K562 (cell line): ENCODE measurements at places on chromosomes 6 and 20.

GRCh38 chr6:41470331-41471063, 75.7 kb upstream of the FOXP4 start:
- no peak for DNase-seq

DNA sequence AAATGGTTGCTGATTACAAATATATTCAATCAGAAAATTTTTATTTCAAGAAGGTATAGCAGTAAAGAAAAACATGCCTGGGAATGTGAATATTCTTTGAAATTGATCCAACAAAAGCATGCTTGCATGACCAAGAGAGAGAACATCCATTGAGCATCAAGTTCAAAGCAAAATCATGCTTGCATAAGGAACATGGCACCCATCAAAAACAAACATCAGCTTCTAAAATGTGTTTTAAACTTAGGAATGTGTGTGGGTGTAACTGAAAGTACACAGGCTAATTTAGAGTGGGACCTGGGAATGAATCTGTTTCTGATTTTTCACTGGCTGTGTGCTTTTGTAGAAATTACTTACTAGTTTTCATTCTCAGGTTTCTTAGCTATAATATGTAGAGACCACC, 5.6 kb downstream of the SLC17A5 start:
- no peak for DNase-seq

GRCh38 chr6:90333928-90334327, 37.3 kb upstream of the BACH2 start:
- DNase-seq = no peak

GRCh38 chr6:5190507-5190906, 70.2 kb downstream of the LYRM4 start:
- no peak for DNase-seq

GRCh38 chr20:21373436-21373835, 23.9 kb downstream of the NKX2-4 start:
- DNase-seq = no peak

- no peak for DNase-seq
These were observed 48.7 kb upstream of the GATA5 start for GRCh38 chr20:62524505-62524911.

GRCh38 chr6:144957236-144957937, 672.3 kb downstream of the UTRN start:
- DNase-seq = no peak
